ENCODE measurements at places on chromosomes 11 and 22.

DNA sequence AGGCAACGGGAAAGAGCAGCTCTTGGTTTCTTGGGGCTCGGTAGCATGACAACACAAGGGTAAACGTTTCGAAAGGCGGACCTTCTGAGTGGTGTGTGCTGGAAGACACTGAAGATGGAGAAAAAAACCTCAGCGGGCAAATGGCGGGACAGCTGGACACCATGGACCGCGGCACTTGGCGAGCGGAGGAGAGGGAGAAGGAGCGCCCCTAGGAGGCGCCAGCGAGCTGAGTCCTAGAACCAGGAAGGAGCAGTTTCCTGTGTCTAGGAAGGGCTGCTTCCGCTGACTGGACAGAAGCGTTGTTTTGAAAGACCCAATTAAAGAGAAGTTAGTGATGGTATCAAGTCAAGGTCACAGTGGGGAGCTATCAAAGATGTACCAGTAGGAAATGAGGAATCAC is 44.0 kb upstream of the OPCML start:
- no peak for DNase-seq

DNA sequence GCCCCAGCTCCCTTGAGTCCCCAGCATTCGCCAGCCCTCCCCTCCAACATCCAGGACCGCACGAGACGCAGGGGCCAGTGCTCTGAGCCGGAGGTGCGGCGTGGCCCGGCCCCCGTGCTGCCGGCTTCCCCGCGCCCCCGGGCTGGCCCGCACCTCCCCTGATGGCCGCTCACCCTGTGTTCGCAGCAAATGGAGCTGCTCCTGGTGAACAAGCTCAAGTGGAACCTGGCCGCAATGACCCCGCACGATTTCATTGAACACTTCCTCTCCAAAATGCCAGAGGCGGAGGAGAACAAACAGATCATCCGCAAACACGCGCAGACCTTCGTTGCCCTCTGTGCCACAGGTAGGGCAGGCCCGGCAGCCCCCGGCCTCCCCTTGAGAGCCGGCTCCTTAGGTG is 2.7 kb downstream of the CCND1 start:
- no peak for DNase-seq

- no peak for DNase-seq
Observed at GRCh38 chr11:38824573-38824972, 2226.5 kb upstream of the RAG2 start.

- no peak for DNase-seq
Observed at GRCh38 chr22:45144916-45145315, 18.8 kb upstream of the NUP50 start.

DNA sequence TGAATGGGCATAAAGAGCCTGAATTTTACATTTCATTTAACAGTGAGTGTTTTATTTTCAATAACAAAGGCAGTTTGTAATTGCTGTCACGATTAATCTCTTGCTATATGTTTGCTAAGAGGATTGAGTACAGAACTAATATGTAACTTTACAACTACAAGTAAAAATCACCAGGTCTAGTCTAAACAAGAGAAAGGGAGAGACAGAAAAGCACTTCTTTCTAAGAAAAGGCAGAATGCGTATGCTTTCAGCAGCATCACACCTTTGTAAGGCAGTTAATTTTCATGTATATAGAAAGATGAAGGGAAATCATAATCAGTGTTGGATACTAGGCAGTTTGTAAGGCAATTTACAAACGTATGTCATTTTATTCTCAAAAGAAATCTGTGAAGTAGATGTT is 169.8 kb downstream of the NELL1 start:
- no peak for DNase-seq

DNA sequence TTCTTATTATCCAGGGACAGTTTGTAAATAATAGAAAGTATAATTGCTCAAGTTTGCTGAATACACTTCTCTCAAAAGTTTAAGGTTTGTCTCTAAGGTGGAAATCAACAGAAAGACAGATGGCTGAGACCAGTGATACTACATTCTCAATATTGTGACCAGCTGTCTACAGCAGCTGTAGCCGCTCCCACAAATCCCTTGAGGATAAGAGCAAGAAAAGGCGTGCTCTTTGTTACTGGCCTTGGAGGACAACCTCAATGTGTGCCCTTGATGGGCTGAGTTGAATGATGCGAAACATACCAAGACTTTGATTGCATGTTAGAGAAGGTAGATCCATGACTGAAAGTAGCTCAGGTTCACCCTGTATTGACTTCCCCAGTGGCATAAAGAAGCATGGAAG is 6.1 kb downstream of the OR6M1 start:
- no peak for DNase-seq

- no peak for DNase-seq
Observed at GRCh38 chr22:48714231-48714630, 1113.4 kb downstream of the BRD1 start.

DNA sequence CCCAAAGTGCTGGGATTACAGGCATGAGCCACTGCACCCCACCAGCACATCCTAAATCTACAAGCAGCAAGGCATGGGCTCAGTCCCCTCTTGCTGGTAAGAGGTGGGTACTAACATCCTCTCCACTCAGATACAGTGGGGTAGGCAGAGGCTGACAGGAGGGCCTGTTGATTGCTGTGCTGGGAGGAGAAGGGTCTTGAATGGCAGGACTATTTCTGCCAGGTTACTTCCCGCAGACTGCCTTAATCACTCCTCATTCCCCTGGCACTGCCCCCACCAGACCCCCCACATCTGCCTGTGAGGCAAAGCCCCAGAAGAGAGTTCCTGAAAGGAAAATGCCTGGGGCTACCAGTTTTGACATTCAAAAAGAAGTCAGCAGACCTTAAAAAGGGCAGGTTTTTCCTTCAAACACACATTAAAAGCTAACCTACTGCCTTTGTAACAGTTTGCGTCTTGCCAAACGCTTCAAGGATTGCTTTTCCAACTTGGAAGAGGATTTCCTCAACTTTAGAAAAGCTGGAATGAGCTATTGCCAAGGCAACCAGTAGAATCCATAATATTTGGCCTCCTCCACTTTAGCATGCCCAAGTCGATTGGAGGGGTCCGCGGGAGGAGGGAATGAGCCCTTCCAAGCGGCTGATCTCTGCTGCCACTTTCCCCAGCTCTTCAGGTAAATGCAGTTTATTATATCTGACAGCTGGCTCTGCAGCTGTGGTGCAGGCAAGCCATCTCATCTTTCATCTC is 62.0 kb downstream of the FDX1 start:
- peak; percentile 17 for DNase-seq

DNA sequence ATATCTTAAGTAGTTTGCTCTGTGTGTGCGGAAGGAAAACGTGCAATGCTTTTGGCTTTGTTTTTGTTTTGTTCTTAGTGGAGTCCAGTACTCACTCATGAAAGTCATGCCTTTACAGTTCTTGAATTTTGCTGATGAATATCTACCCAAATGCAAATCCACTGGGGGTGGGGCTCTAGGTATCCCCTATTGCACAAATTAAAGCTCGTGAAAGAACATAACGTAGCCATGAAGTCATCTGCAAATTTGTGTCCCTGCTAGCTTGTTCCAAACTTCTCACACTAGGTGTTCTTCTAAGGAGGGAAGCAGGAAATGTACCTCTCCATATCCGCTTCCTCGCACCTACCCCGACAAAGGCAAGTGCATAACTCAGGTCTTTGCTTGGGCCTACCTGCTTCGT is 118.9 kb downstream of the MICAL3 start:
- no peak for DNase-seq

- DNase-seq, result no peak
Observed at GRCh38 chr22:23781065-23781464, 5.7 kb upstream of the SMARCB1 start.

- DNase-seq, result no peak
Observed at GRCh38 chr11:75563501-75563977, 1.5 kb downstream of the SERPINH1 start.

DNA sequence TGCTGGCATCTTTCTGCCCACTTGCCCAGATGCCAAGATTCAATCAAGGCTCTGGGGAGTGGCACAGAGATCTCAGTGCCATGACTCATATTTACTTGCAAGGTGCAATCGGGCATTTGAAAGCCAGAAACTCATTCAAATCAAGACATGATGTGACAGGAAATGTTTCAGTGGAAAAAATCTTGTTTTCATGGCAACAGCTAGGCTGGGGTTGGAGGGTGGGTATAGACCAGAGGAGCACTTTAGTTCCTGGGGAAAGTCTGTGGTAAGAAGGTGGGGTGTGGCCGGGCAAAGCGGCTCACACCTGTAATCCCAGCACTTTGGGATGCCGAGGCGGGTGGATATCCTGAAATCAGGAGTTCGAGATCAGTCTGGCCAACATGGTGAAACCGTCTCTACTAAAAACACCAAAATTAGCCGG is 1.2 kb downstream of the MAJIN start:
- DNase-seq, result no peak

DNA sequence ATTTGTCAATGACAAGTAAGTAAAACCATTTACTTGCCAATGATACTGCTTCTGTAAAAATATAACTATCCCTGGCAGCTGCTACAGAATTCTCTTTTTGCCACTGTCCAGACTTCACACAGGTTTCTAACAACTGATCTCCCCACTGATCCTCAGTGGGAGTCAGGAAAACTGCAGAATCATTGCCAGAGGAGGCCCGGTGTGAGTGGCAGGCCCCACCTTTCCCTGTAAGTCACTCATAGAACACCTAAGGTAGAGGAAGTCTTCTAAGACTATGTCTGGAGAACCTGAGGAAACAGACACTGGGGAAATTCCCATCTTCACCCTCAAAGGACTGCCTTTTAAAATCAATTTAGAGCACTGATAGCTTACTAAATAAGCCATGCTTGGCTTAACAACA is 66.3 kb downstream of the ZC3H12C start:
- DNase-seq, result no peak

DNA sequence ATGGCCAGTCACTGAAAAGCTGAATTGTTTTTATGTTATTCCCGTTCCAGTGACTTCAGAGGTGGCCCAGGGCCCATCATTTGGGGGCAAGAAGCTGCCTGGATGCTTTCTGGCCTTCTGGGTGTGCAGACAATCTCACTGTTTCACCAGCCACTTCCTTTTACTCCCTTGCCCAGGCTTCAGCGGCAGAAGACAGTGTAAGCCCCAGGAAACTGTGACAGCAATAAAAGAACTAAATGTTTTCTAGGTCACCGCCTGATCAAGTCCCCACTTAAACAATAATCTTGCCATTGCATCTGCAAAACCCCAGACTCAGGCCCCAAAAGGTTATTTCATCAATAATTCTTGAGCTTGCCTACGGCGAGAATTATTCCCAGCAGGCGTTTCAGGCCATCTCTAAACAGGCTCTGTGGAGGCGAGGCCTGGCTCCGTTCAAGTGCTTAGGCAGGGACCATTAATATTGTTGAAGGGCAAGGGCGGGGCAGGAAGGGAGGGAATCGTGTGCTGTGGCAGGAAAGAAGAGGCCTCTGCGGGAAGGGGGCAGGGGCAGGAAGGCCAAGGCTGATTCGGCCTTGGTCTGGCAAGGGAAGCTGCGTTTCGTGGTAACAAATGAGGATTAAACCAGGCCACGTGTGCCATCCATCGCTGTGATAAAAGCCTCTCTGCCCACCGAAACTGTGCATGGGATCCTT is 252.3 kb downstream of the KIRREL3 start:
- DNase-seq, result peak; percentile 88

DNA sequence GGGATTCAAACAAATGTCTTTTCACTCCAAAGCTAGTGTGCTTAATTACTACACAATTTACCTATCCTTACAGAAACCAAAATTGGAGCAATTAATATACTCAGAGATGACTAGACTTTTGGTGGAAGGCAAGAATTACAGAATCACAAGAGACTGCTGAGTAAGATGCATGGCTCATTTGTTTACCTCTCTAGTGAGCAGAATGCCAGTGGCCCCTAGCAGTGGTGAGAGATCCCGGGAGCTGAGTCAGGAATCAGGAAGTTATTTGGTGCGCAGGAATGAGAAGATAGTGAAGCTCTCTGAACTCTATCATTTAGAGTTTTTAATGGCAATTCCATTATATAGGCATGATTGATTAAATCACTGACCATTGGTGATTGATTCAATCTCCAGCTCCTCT is 188.9 kb upstream of the SESN3 start:
- no peak for DNase-seq

DNA sequence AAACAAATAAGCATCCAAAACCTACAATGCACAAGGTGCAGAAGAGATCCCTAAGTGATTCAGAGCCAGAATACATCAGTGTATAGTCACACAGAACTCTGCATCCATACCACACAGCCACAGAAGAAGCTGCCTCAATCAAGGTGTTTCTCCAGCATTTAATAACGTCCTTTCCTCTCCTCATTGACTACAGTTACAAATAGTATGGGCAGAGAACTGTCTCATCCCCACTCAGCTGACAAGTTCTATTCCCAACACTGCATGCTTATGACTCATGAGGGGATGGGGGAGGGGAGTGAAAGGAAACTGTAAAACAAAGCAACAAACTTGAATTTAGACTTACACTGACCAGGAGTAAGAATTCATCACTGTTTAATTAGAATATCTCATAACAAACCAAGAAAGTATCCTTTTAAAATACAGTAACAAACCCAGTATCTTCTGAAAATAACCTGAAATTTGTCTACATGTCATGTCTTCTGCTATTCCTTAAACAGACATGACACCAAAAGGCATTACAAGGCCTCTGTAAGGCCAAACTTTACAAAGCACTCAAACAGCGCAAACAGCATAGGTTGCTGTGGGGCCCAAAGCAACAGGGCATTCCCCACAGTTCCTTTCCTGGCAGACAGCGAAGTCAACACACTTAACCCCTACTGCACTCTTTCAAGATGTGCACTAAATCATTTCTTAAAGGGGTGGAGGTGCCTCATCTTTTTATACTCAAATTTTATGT is 29.3 kb downstream of the CELF1 start:
- no peak for DNase-seq

DNA sequence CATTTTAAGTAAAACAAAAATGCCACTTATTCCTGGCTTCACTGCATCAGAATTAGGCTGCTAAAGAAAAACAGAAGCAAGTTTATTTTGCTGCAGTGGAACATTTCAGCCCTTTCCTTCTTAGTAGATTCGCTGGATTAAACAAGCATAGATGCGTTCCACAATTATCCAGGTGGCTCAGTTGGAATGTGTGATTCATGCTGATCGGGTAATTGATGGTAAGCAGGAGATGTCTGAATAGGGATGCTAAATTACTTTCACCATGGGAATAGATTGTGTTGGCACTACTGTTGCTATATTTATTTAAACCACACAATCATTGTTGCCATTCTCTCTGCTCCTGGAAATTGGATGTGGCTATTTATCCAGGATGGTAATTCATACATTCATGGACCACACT is 440.1 kb upstream of the DDI1 start:
- DNase-seq, result no peak

GRCh38 chr22:27238935-27239510 is 562.5 kb downstream of the MN1 start:
- DNase-seq, result no peak
